SK-N-SH (cell line): ENCODE measurements at places on chromosomes 1 and 21. TPM values are rescaled to one million over a fixed set of nuclear protein-coding genes. Genes with fewer than 3 reads are reported as not detected.
A peak's percentile ranks its signal among the peaks of the same experiment; 100 is the strongest.

The RORC gene
- 0.03 TPM in 1 of 2 replicates, not detected in the other for polyA plus RNA-seq

The KCNJ6 gene
- not detected in 2 replicates for polyA plus RNA-seq

The OPRD1 gene
- polyA plus RNA-seq: 0.07 and 0.24 TPM in 2 replicates

The GNB1 gene
- 355 and 364 TPM in 2 replicates for polyA plus RNA-seq

The SRSF10 gene
- 79.8 and 81.8 TPM in 2 replicates for polyA plus RNA-seq

The SDC3 gene
- polyA plus RNA-seq: 16.2 and 18.8 TPM in 2 replicates

The USH2A gene
- polyA plus RNA-seq: under 0.01 TPM in 1 of 2 replicates, not detected in the other

- DNase-seq: no peak
These were observed 17.2 kb upstream of the PSMA5 start for GRCh38 chr1:109443476-109443875.

- DNase-seq: no peak
These were observed 3.6 kb upstream of the ZNF124 start for GRCh38 chr1:247175458-247175857.

DNA sequence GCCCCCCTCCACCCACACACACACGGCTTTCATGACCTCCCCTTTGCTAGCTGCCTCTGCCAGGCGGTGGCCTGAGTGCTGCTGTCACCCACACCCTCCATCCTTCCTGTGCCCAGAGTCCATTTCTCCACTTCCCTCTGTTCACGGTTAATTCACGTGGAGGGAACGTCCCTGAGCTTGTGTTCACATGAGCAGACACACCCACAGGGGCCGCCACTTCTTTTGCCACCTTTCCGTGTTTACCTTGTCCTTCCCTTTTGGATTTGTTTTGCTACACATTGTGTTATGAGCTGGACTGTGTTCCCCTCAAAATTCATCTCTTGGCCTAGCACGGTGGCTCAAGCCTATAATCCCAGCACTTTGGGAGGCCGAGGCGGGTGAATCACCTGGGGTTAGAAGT, 128.0 kb downstream of the ETS2 start:
- DNase-seq: no peak

GRCh38 chr1:29629401-29629800, 393.1 kb downstream of the PTPRU start:
- DNase-seq: no peak

GRCh38 chr1:8966606-8967005, 20.9 kb downstream of the CA6 start:
- no peak for DNase-seq

DNA sequence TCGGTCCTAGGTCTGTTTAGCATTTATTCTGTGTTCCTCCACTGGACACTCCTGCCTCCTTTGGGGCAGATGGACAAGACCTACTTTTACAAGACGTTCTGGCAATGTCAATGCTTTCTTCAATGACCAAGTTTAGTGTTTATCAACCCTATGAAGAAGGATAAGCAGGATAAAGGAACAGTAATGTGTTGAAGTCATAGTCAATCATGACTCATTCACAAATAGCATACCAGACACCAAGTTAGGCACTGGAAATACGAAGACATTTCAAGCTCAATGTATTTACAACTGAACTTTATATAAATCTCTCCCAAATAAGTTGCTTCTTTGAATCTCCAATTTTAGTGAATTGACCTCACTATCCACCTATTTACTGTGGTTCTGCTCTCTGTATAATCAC, 4.8 kb upstream of the SLC35D1 start:
- DNase-seq: no peak

DNA sequence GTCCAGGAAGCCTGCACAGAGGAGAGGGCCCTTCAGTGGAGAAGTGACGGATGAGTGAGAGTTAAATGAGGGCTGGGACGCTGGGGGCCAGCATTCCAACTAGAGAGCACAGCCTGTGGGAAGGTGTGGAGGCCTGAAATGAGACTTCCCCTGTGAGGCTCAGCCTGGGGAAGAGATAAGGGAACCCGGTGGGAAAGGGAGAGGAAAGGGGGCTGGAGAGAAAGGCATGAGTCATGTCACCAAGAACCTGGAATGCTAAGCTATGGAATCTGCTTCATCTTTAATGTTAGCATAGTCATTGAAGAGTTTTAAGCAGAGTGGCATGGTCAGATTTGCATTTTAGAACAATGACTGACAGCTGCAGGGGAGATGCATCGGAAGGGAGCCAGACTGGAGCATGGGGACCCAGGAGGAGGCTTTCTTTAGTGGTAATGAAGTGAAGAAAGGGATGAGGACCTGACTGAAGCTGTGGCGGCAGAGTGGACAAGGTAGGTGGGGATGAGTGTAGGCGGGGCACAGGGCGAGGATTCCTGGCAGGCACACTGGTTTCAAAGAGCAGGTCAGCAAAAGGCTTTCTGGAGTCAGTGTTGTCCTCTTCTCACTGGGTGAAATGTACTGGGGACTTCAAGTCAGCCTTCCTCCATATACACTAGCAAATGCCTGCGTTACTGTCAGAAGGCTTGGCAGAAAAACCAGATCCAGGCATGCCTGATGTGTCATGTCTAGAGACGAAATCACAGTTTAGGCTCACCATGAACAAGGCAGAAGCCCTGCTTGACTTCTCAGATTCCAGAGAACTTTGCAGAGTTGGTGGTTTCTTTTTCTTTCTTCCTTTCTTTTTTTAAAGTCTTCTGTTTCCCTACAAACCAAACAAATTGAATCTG, 8.0 kb downstream of the RGL1 start:
- DNase-seq: no peak

- DNase-seq: no peak
These were observed 12.3 kb upstream of the PADI1 start for GRCh38 chr1:17192394-17193221.

DNA sequence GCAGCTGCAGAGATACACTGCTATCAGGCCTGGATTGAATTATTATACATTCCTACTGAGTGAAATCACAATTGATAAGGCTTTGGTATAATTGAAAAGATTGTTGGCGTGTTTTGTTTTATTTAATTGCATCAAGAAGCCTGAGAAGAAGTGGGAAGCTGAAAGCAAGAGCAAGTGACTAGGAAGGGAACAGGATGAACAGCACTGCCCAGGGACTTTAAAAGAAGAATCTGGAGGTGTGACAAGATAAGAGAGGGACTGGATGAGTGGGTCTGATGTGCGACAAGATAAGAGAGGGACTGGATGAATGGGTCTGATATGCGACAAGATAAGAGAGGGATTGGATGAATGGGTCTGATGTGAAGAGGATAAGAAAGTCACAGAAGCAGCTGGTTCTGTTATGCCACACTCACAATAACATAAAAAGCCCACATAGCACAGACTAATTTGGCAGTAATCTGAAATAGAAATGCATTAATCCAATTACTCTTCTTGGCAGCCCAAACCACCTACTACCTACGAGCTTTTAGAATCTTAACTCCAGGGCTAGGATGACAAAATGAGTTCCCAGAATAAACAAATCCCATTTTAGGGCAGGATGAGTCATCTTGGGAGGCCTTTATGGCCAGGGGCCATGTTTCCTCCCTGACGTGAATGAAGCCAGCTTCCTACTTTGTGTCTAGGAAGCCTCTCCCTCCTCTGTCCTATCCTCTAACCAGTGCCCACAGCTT, 129.7 kb downstream of the DUSP10 start:
- peak; percentile 51 for DNase-seq

- DNase-seq: no peak
These were observed 24.7 kb downstream of the IL23R start for GRCh38 chr1:67190942-67191341.

- DNase-seq: peak; percentile 53
These were observed 6.3 kb upstream of the KYAT3 start for GRCh38 chr1:88998716-88999115.

- no peak for DNase-seq
These were observed 499 bp upstream of the C4BPB start for GRCh38 chr1:207088161-207088560.

DNA sequence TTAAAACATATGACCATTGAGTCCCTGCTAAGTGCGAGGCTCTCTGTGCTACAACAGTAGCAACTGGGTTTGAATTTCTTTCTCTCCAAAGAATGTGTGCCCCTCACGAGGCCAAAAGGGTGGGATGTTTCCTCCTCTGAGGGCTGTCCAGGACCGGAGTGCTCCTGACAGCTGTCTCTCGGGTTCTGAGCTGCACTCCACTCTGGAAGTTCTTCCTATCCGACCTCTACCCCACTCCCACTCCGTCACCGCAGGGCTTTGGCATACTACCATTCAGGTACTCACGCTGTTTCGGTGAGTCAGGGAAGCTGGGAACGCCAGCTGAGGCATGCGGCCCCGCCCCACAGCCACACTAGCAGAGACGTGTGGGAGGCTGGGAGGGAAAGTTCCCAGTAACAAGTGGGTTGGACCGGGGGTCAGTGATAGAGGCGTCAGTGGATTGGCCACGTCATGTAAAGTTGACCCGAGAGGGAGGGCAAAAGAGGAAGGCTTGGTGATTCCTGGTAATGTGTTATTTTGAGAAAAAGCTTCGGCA, 705 bp upstream of the SLC50A1 start:
- DNase-seq: peak; percentile 66

- no peak for DNase-seq
These were observed 18.7 kb downstream of the TFF3 start for GRCh38 chr21:42296501-42296900.

DNA sequence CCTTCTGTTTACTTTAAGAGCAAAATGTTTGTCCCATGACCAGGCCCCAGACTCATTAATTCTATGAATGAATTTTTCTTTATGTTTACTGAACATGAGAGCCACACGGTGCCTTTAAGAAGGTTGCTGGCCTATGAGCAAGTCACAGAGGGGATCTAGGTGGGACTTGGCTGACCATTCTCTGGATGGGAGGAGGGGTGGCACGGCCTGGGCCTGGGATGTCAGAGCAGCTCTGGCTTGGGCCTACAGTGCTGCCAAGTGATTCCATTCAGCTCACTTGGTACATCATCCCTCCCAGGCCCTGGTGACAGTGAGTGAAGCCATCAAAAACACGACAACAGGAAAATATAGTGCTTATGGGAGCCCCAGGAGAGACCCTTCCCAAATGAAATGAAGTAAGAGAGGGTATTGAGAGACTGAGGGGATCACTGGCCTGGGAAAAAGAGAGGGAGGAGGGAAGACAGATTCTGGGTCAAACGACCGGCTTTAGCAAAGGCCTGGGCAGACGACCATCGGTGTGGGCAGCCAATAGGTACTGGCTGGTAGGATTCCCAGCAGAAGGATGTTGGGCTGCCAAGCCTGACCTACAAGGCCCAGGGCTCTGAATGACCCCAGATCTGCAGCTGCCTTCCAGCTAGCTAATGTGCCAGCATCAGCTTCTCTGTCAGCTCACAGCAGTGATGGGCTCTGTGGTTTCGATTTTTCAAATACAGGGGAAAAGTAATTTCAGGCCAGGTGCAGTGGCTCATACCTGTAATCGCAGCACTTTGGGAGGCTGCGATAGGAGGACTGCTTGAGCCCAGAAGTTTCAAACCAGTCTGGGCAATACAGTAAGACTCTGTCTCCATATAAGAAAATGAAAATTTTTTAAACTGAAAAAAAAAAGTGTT, 3.3 kb downstream of the TMEM53 start:
- DNase-seq: no peak

DNA sequence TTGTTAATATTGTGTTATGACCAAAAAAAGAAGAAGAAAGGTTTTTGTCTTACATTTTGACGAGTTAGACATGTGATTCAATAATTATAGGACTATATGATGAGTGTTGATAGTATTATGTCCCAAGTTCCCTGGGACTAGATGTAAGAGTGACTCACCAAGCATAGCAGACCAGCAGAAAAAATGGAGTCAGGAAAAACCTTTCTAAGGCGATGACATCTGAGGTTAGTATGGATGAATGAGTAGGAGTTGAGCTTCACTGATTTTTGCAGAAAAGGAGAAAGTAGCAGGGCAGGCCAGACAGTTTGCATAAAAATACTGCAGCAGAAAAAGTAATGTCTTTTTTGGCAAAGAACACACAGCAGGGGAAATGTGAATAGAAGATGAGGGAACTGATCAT, 1041.3 kb upstream of the ADGRL4 start:
- no peak for DNase-seq

DNA sequence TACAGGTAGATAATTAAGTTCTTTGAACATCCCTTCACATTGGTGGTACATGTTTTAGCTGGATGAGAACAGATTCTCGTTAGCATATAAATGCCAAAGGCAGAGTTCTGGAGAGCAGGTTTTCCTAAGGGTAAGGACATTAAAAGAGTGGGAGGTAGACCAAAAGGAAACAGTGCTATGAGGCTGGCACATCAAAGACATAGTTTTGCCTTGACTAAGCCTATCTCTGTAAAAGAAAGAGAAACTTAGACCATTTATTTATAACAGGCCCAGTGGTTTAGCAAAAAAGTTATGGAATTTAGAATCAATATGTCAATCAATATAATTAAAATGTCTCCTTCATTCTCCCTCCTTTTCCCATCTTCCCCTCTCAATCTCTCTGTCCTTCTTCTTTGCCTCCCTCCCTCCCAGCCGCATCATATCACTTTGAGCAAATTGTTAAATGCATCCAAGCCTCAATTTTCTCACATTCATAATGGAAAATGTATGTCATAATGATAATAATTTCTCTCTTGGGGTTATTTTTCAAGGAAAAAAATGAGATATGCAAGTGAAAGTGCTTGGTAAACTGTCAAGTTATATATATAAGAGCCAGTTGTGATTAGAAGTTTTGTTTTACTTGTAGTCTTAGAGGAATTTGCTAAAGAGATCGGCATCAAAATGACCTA, 209.9 kb upstream of the SGIP1 start:
- DNase-seq: no peak

- DNase-seq: no peak
These were observed 6.8 kb downstream of the TRNP1 start for GRCh38 chr1:27000090-27000816.

DNA sequence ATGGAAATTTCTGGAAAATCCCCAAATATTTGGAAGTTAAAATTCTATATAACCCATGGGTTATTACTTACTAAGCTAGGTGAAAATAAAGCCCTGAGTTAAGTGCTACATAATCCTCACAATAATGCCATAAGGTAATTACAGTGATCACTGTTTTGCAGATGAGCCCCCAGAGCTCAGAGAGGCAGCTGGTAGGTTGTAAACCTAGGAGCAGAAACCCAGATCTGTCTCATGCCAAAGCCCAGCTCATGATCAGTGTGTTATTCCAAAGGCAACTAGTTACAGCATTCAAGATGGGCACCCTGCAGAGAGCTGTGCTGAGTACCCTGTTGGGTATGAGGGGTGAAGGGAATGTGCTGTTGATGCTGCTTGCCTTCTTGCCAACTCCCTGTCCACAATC, 10.8 kb upstream of the MYOG start:
- no peak for DNase-seq

GRCh38 chr21:44653123-44653522, 1.3 kb downstream of the KRTAP12-4 start:
- no peak for DNase-seq

DNA sequence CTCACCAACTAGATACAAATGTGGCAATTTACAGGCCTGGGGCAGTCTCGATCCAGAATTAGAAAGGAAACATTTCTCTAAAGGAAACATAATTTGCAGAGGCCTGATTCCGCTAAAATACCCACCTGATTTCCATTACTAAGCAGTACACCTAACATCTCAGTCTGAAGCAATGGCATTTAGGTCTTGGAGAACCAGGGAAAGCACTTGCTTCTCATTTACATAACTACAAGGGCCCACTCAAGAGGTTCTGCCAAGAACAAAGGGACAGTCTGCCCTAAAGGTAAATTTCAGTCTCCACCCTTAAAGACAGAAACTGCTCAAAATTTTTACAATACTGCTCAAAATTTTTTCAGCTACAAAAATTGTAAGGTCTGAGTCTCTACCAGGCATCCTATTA, 123.7 kb upstream of the GJB5 start:
- no peak for DNase-seq
